Gastroesophageal sphincter (tissue), 4 donors: ENCODE measurements at places on chromosomes 13 and 19. TPM values are rescaled to one million over a fixed set of nuclear protein-coding genes. Genes with fewer than 3 reads are reported as not detected.

DNA sequence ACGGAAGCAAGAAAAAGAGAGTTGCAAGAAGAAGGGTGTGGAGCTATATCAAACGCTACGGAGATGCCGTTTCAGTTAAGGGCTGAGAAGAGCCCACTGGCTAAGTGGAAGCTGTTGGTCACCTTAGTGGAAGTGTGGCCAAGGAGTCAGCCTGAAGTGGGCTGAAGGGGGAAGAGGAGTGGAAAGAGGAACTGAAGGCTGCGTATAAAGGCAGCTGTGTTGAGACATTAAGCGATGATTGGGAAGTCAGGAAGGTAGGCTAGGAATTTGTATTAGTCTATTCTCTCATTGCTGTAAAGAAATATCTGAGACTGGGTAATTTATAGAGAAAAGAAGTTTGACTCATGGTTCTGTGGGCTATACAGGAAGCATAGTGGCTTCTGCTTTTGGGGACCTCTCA is 14.1 kb upstream of the FRY start:
- ATAC-seq: no peak

DNA sequence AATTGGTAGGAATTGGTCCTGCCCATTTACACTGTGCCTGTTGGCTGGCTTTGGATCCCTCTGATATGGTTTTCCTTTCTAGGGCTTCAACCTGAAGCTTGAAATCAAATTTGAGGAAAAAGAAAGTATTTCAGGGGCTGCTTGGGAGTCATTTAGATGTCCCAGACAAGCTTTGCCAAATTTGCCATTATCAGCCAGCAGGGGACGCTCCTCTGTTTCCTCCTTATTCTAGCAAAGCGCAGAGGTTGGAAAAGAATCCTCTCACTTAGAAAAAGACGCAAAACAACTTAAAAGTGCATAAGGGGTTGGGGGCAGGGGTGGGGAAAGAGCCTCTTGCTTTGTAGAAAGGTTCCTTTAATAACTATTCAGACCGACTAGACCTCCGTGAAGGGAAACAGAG is 1211.1 kb upstream of the PCDH20 start:
- ATAC-seq: no peak

GRCh38 chr13:107827840-107828549 is 387.3 kb downstream of the LIG4 start:
- no peak for ATAC-seq

- ATAC-seq: no peak
These were observed 166.6 kb downstream of the RAP2A start for GRCh38 chr13:97600458-97601075.

Gene UBE2L5
- not detected for total RNA-seq
